ENCODE measurements at places on chromosomes 11 and 22. TPM values are rescaled to one million over a fixed set of nuclear protein-coding genes. Genes with fewer than 3 reads are reported as not detected.

- no peak for DNase-seq
Observed at GRCh38 chr22:35985371-35985770, 43.3 kb downstream of the RBFOX2 start.

Gene CXCR5
- not detected for total RNA-seq

Gene OR52A1
- not detected for total RNA-seq

DNA sequence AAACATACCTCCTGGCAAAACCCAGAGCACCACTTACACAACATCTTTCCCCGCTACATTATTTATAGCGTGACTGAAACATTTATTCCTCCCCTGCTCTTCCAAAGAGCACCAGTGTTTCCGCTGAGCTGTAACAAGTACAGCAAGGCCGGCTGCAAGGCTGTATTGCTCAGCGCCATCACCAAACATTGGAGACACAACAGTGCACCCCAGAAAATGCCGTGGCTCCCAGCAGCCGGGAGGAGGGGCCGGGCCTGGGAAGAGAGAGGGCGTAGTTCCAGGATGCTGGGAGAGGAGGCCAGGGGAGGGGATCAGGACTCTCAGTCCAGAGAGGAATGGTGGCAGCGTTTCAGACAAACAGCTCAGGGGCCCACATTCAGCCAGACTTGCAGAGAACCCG lies 133.2 kb downstream of the DSCAML1 start:
- no peak for DNase-seq

Gene MS4A12
- not detected for total RNA-seq

- DNase-seq: no peak
Observed at GRCh38 chr22:42937164-42937843, 77.6 kb downstream of the PACSIN2 start.

Gene APOBEC3G
- 2.1 TPM for total RNA-seq

GRCh38 chr11:692824-693414 lies 2.1 kb downstream of the DEAF1 start:
- no peak for DNase-seq

Gene BUD13
- 39.7 TPM for total RNA-seq

DNA sequence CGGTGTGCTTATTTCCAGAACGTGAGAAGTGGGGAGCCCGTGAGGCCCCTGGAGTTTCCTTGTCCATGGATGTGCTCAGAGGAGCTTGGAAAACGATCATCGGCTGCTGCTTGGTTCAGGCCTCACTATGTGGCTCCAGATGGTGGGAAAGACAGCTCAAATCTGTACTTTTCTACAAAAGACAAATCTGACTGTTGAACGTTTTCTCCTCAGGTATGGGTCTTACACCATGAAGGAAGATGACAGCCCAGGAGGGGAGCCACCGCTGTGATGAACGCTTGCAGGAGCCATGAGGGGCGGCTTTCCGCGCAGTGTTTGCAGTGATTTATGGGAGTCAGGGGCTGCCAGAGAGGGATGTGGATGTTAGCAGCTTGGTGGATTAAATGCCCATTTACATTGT lies 109.4 kb upstream of the E2F8 start:
- DNase-seq: no peak

- peak; percentile 48 for DNase-seq
Observed at GRCh38 chr11:6757373-6757967, 14.3 kb downstream of the OR2AG2 start.

GRCh38 chr22:35155403-35156025 lies 89.6 kb downstream of the ISX start:
- no peak for DNase-seq

Gene ART1
- not detected for total RNA-seq

DNA sequence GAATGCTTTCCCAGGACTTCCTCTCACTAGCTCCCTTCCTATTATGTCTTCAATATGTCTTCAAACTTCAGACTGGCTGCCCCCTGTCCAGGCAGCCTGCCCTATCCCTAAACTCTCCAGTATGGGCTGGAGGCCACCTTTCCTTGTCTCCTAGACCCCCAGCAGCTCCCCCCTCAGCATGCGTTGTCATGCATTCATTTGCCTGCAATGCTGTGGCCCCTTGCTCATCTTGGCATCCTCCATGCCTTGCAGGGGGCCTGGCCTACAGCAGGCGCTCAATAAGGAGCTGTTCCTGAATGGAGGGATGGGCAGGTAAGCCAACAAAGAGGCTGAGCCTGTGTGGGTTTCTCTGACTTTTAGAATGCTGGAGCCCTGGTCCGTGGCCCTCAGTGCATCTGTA lies 16.4 kb upstream of the ARAP1 start:
- no peak for DNase-seq

Gene KDM4E
- not detected for total RNA-seq

Gene MRGPRF
- total RNA-seq: 0.23 TPM

Gene HBG2
- total RNA-seq: not detected

Gene TUBA8
- 2.8 TPM for total RNA-seq

GRCh38 chr11:118334745-118335144 lies 7.8 kb downstream of the CD3D start:
- DNase-seq: no peak

- DNase-seq: no peak
Observed at GRCh38 chr22:49827853-49828598, at the start of gene BRD1. BRD1 (minus strand) TSS chr22:49827873; CDS start chr22:49824317, 3,556 bp downstream.

GRCh38 chr11:85758480-85759039 lies 52.4 kb downstream of the SYTL2 start:
- no peak for DNase-seq

GRCh38 chr11:120863359-120863758 lies 160.5 kb upstream of the TBCEL start:
- no peak for DNase-seq

DNA sequence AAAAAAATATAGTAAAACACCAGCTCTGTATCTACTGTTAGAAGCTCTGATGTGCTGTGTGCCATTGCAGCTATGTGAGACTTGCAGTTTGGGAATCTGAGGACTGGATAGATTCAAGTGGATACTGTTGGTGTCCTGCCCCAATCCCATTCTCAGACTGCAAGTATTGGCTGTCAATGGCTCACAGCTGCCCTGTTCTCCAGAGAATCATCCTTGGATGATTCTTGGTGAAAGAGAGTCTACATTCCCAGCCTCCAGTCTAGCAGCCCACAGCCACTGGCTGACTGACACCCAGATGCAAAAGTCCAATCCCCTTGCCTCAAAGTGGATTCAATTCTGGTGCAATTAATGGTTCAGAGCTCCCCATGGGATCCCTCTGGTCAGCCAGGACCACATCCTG lies 206.1 kb upstream of the MTNR1B start:
- no peak for DNase-seq

- DNase-seq: no peak
Observed at GRCh38 chr11:115258216-115258615, 246.0 kb downstream of the CADM1 start.

Gene NCAM1
- 76.7 TPM for total RNA-seq

Gene ELF5
- not detected for total RNA-seq

Gene RAB38
- total RNA-seq: 4.7 TPM

GRCh38 chr11:112651386-112651785 lies 309.8 kb upstream of the NCAM1 start:
- no peak for DNase-seq

GRCh38 chr11:118933486-118933885 lies 7.8 kb upstream of the BCL9L start:
- no peak for DNase-seq

GRCh38 chr11:134041791-134042696 lies 26.8 kb upstream of the JAM3 start:
- DNase-seq: no peak

Gene LGALS1
- total RNA-seq: 16.1 TPM

Gene BIRC3
- total RNA-seq: 0.33 TPM

Gene FOLR2
- not detected for total RNA-seq

DNA sequence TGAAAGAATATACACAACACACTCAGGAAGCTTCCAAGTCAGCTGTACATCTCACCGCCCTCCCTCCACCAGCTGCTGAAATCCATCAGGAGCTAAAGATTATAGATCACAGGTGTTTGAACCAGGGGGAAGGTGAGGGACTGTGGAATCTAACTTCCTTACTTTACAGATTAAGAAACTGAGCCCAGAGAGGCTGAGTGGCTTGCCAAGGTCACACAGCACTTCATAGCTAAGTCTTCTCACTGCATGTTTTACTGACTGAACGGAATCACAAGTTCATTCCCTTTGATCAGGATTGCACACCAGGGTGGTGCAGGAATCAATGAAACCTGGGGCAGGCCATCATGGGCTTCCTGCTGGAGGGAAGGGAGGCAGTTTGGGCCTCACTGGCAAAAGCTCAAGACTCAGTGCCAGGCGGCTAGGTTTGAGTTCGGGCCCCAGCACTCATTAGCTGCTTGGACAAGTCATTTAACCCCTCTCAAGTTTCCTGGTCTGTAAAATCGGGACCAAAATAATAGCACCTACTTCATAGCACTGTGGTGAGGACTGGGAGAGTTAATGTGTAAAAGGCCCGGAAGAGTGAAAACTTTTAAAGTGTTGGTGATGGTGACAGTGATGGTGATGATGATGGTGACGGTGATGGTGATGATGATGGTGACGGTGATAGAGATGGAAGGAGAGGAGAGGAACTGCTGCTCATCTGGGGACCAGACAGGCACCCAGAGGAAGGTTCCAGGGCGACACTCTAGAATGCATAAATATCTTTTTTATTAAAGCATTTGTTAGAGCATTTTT lies 8.2 kb downstream of the CD5 start:
- no peak for DNase-seq

GRCh38 chr11:134802598-134802997 lies 390.6 kb upstream of the B3GAT1 start:
- DNase-seq: no peak

Gene CARD16
- total RNA-seq: not detected

DNA sequence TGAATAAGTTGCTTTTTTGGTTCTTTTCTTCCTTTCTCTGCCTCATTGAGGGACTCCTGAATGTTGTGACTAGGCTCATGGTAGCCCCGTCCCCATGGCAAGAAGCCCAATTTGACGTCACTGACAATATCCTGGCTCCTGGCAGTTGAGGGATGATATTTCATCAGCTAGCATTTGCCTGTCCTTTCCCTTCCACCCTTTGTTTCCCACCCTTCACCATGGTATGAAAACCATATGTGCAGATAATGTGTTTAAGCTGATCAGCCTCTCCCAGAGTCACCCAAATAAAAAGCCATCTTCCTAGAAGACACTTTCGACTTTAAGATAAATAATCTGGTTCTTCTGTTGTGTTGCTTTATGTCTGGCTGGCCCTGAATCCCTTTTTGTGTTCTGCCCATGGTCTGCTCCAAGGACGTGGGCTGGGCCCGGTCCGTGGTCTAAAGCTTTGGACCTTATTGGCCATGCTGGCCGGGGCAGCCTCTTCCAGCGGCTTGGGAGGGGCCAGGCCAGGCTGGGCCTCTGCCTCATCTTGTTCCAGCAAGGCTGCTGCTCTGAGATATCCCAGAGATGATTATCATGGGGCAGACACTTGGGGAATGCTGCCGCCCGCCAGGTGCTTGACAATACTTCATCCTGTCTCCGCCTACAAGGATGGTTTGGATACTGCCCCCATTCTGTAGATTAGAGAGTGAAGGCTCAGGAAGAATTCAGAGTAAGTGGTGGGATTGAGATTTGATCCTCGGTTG lies 5.1 kb downstream of the TSPAN18 start:
- no peak for DNase-seq

GRCh38 chr11:68532727-68533369 lies 72.3 kb downstream of the PPP6R3 start:
- DNase-seq: no peak

GRCh38 chr22:46355996-46356471 lies 20.5 kb downstream of the TRMU start:
- no peak for DNase-seq

DNA sequence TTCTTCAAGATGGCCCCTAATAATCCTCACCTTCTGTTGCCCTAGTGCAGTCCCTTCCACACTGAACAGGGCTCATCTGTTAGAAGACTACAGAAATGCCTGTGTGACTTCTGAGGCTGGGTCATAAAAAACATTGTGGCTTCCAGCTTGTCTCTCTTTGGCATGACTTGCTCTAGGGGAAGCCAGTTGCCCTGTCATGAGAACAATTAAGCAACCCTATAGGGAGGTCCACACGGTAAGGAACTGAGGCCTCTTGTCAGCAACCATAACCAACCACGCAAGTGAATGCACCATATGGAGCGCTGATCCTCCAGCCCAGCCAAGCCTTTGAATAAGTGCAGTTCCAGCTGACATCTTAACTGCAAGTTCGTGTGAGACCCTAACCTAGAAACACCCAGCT lies 2.6 kb downstream of the LIPT2 start:
- DNase-seq: no peak

DNA sequence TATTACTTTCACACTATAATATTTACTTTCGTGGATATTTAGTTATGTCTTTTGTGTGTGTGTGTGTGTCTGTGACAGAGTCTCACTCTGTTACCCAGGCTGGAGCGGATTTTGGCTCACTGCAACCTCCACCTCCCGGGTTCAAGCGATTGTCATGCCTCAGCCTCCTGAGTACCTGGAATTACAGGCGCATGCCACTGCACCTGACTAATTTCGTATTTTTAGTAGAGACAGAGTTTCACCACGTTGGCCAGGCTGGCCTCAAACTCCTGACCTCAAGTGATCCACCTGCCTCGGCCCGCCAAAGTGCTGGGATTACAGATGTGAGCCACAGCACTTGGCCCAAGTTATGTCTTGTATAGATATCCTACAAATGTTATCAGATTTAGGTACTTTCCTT lies 9.9 kb downstream of the PISD start:
- no peak for DNase-seq

Gene MIAT
- 45.6 TPM for total RNA-seq

Gene OR8D1
- not detected for total RNA-seq

Gene TRPM5
- 0.09 TPM for total RNA-seq

GRCh38 chr11:120784566-120785251 lies 239.2 kb upstream of the TBCEL start:
- no peak for DNase-seq

DNA sequence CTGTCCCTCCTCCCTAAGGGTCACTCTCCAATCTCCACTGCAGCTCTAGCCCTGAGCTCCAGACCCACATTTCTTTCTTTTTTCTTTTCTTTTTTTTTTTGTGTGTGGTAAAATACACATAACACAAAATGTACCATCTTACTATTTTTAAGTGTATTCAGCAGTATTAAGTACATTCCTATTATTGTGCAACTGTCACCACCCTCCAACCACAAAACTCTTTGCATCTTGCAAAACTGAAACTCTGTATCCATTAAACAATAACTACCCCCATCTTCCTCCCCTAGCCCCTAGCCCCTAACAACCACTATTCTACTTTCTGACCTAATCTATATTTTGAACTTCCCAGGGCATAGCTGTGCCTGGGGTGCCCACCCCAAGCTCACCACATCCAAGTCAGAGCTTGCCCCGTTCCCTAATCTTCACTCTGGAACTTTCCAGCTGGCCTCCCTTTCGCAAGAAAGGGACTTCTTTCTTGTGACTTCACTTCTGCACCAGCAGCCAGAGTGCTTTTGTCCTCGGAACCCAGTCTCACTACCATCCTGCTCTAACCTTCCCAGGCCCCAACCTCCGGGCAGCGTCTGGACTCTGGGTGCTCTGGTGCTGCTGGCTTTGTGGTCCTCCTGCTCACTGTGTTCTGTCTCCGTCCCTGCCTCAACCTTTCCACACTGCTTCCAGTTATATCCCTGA lies 30.7 kb downstream of the PARVG start:
- DNase-seq: no peak
